ENCODE measurements at places on chromosomes 11 and 22.

DNA sequence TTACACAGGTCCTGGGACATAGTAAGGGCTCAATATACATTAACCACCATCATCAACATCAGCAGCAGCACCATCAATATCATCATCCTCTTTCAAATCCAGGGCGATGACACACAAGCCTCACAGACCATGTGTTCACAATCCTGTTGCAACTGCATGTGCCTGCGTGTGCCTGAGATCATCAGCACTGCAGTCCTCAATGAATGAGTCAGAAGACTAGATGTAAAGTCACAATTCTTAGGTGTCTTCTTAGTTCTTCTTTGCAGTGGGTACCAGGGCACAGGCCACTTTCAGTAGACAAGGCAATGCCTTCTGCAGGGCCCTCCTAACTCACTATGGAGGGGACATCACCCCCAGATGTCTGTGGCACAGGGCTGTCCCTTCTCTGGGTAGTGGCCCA is 111.1 kb downstream of the MYO18B start:
- DNase-seq: no peak

DNA sequence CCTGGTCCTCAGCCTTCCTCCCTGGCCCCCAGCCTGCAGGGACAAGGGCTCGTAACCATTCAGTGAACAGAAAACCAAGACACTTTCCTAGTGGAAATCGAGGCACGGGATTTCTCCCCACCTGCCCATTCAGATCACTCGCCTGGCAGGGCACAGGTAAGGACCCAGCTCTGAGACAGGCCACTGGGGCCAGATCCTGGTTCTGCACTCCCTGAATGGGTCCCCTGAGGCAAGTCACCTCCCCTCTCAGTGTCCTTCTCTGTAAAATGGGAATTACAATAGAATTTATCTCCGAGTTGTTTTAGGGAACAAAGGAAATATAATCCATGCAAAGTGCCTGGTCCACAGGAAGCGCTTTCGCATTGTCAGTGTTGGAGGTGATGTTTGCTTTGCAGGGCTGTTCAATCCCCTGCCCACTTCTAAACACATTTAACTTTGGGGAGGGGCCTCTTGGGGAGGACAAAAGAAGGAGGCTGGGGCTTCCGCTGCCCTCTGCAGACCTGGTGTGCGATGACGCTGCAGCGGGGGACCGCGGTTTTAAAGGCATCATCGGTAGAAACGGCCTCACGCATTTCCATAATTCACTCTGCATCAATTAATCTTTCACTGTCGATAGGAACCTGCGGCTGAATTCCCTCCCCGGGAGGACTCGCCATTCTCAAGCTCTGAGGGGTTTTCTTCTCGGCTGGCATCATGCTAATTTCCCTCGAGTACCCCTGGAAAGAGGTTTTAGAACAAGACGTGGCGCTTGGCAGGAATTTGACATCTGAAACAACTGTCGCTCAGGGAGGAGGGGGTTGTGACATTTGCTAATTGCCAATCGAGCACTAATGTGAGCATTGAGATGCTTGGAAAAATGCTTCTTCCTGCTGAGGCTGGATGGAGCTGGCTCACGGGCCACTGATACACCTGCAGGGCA is 70.4 kb upstream of the FGF3 start:
- DNase-seq: no peak

DNA sequence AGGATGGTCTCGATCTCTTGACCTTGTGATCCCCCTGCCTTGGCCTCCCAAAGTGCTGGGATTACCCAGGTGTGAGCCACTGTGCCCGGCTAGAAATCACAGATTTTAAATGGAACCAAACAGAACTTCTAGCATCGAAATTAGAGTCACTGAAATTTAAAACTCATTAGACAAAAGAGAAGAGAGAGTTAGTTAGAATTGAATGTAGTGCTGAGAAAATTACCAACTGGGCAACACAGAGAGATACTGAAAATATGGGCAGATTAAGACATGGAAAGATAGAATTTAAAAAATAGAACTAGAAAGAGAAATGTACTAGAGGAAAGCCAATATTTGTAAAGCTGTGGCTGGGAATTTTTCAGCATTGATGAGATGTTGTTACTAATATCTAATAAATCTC is 217.9 kb downstream of the TBC1D22A start:
- DNase-seq: no peak

GRCh38 chr11:23931443-23931842 is 565.4 kb upstream of the LUZP2 start:
- DNase-seq: no peak

DNA sequence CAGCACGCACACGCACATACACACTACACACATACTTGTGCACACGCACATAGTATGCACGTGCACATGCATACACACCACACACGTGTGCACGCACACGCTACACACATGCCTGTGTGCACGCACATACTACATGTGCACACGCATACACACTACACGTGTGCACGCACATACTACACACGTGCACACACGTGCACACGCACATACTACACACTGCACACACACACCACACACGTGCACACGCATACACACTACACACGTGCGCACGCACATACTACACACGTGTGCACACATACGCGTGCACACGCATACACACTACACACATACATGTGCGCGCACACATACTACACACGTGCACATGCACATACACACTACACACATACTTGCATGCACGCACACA is 19.7 kb upstream of the ARHGAP8 start:
- DNase-seq: no peak

DNA sequence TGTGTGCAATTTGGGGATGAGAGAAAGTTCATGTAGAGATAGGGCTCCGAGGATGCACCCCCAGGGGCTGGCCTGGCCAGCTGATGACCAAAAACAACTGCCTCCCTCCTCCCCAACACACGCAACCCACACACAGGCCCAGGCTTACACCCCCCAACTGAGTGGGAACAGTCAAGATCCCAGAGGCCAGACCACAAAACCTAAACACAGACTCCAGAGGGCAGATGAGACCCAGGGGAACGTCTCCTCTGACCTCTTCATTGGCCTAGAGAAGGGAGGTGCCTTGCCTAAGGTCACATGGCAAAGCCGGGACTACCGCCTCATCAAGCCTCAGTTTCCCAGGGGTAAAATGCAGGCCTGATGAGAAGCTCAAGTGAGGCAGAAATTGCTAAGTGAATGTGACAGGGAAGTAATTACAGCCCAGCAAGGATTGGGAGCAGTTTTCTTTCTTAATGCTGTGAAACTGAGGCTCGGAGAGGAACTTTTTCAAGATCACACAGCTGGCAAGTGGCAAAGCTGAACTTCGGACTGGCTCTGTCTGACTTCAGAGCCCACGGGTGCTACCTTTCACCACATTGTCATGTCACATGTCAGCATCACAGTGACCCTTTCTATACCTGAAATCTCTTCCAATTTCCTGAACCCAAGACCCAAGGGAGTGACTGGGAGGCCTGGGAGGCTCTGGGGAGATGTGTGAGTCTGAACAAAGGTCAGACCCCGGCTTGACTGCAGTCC is 69.9 kb upstream of the WNT11 start:
- no peak for DNase-seq

GRCh38 chr22:30159561-30160353 is 79.5 kb downstream of the HORMAD2 start:
- no peak for DNase-seq

GRCh38 chr22:36778020-36778419 is 2.1 kb upstream of the IFT27 start:
- DNase-seq: no peak

DNA sequence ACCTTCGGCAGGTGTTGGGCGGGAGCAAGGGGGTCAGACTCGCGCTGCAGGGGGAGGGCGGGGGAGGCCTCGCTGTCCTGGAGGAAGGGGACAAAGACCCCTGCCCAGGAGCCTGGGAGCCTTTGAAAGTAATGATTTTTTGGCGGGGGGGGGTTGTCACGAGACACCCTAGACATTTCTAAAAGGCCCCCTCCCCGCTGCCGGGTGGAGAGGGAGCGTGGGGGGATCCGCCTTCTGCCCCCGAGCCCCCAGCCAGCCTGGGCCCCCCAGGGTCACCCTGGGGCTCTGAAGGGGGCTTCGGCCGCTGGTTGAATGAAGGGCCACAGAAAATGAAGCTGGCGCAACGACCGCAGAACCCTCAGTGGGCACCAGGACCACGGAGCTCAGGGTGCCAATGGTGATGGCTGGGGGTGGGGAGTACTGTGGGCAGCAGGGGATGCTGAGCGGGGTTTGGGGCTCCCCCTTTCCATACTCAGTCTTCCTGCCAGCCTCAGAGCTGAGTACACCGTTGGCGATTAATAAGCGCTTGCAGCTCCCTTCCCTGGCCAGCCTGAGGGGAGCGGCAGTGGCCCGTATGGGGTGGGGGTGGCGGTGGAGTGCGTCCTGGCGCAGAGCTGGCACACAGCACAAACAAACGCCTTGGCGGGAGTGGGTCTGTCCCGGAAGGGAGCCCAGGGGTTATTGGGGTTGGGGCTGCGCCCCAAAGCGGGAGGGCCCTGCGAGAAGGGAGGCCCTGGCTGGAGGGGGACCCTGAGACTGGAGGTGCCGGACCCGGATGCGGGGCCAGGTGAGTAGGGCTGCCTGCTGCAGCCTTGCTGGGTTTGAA is 1.2 kb upstream of the DUSP8 start:
- peak; percentile 21 for DNase-seq

GRCh38 chr11:56799691-56800210 is 51.3 kb upstream of the OR9G4 start:
- DNase-seq: no peak

- no peak for DNase-seq
Observed at GRCh38 chr11:67524480-67524808, 1.2 kb upstream of the CABP2 start.

GRCh38 chr11:117882311-117882905 is 6.0 kb upstream of the FXYD6 start:
- DNase-seq: no peak

DNA sequence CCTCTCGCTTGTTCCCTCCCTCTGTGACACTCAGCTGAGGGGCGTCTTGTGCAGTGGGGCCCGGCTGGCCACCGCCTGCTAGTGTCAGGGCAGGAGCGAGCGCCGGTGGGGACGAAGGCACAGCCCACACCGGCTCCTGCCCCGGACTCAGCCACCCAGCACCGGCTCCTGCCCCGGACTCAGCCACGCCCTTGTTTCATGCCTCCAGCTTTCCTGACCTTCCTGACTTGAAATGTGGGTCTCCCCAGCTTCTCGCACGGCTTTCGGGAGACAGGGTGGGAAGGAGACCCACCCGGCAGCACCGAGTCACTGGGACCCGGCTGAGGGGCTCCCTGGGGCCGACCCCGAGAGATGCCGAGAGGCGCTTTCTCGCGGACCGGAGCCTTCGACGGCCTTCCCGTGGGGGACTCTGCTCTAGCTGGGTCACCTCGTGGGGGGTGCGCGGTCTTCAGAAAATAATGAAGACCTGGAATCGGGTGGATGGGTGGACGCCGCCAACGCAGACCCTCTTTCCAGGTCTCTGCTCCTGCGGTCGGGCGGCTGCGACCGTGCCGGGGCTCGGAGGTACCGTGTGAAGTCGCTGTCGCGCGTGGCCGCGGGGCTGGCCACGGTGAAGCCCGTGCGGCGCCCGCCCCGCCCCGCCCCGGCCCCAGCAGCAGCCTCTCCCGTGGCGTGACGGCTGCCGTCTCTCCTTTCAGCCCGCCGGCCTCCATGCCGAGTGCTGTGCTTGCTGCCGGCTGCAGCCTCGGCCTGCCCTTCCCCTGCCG is 10.2 kb downstream of the GLB1L2 start:
- DNase-seq: no peak

- no peak for DNase-seq
Observed at GRCh38 chr11:68374531-68374930, 62.1 kb downstream of the LRP5 start.

DNA sequence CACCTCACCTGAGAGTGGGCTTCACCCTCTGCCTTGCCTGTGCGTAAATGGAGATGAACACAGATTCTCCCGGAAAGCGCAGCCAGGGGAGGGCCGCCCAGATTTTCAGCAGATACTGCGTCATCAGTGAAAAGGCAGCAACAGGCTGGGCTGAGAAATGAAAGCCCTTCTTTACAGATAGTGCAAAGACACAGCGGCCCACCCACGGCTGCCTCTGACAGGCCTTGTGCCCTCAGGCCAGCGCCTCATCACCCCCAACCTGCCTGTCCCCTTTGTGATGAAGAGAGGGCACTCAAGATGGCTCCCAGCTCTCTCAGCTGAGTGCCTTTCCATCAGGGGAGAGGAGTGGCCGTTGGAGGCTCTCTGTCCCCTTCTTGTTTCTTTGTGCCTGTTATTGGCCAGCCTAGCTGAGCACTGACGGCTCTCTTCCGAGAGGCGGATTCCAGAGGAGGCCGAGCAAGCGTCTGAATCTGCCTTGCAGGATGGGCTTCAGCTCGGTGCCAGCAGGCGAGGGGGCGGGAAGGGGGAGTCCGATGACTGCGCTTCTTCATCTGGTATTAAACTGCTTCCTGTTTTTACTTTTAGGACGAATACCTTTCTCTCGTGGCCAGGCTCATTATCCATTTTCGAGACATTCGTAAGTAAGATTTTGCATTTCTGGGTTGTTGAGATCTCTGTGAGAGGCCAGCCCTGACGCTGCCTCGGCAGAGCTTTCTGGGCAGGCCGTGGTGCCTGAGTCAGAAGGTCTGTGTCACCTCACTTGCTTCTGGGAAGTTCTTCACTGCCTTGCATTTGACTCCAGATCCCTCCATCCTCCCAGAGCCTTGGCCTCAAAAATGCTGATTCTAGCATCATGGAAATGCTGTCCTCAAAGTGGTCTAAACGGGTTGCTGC is 43.7 kb downstream of the MED15 start:
- peak; percentile 55 for DNase-seq

GRCh38 chr11:92834296-92835020 is 135.0 kb upstream of the MTNR1B start:
- DNase-seq: no peak

DNA sequence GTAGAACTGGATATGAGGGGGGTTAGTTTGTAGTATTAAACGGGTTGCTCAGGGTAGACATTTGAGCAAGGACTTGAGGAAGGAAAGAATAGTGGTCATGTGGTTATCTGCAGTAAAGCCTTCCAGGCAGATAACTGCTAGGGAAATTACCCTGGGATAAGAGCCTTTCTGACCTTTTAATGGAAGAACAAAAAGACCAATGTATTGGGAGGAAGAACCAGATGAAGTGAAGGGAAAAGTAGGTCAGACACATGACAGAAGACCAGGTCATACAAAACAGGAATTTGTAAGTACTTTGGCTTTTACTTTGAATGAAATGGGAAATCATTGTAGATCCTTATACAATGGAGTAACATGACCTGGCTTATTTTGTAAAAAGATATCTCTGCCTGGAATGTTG is 241.9 kb upstream of the CTSC start:
- DNase-seq: no peak

GRCh38 chr11:71249301-71249700 is 3.1 kb downstream of the SHANK2 start:
- no peak for DNase-seq

GRCh38 chr11:65781152-65781961 is 581 bp upstream of the AP5B1 start:
- DNase-seq: peak; percentile 82

DNA sequence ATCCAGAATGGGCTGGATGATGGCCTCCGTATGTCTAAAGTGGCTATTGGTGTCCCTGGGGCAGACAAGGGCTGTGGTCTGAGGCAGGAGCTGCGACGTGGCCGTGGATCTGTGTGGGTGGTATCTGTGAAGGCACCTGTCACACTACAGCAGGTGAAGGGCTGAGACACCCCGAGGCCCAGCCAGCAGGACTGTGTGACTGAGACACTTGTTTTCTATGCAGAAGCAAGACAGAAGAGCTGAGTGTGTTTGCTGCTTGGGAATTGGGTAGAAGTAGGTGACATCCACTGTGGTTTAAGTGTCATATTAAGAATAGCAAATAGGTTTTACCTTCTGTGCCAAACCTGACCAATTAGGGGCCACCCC is 35.0 kb downstream of the AMPD3 start:
- peak; percentile 60 for DNase-seq

All from tibial artery (tissue), 4 donors.